ENCODE measurements at places on chromosomes 7 and 10.

DNA sequence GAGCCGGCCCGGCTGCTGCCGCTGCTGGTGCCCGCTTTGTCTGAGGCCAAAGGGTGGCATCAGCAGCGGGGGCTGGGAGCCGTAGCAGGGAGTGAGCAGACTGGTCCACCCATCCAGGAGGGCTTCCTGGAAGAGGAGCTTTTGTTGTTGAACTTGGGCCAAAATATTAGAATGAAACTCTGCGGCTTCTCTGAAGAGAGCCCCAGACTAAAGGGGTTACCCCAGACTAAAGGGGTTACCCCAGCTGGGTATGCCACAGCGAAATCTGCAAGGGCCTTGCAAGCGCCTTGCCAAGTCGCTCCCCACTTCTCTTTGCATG lies 154.7 kb upstream of the ZMIZ1 start:
- no peak for DNase-seq

DNA sequence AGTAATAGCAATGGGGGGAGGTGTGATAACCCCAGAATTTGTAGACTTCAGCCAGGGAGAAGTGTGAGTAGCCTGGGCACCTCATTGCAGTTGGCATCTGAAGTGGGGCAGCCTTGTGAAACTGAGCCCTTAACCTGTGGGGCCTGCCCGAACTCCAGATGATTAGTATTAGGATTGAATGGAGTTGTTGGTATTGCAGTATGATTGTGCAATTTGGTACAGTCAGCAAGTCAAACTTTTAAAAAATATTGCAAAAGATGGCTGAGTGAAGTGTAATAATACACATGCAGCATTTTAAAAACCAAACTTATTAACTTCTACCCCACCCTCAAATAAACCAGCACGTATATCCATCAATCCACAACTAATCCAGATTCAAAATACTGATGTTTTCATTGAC lies 9.3 kb downstream of the RBM33 start:
- no peak for DNase-seq

DNA sequence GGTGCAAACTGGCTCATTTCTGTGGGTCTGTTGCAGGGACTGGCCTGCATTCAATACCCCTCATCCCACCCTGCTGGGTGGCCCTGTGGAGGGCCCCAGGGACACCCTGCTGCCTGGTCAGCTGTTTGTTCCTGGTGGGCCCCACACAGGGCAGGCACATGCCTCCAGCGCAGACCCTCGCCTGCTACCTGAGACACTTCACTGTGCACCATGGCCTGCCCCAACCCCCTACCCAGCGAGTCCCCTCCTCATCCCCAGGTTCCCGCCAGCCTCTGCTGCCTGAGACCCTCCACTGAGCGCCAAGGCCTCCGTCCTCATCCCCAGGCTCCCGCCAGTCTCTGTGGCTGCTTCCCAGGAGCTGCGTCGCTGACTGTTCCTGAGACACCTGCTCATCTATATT lies 16.8 kb downstream of the GPR146 start:
- no peak for DNase-seq

DNA sequence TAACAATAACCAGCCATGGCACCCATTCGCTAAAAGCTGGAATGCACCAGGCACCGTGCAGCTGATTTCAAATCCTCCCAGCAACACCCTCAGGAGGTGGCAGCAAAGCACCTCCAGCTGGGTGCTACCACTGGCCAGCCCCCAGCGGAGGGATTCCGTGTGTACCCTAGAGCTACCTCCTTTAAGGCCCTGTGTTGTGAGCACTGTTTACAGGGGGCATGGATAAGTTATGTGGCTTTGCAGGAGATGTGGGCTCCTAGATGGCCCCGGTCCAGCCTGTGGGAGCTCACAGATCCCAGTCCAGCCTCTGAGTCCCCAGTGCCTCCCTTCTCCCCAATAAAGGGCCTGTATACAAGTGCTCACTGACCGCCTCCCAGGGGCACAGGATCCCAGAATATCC lies 27.1 kb downstream of the TNRC18 start:
- peak; percentile 24 for DNase-seq

GRCh38 chr7:150340024-150340749 lies 1.2 kb downstream of the RARRES2 start:
- no peak for DNase-seq

GRCh38 chr10:7184660-7185366 lies 226.0 kb downstream of the SFMBT2 start:
- DNase-seq, result no peak

DNA sequence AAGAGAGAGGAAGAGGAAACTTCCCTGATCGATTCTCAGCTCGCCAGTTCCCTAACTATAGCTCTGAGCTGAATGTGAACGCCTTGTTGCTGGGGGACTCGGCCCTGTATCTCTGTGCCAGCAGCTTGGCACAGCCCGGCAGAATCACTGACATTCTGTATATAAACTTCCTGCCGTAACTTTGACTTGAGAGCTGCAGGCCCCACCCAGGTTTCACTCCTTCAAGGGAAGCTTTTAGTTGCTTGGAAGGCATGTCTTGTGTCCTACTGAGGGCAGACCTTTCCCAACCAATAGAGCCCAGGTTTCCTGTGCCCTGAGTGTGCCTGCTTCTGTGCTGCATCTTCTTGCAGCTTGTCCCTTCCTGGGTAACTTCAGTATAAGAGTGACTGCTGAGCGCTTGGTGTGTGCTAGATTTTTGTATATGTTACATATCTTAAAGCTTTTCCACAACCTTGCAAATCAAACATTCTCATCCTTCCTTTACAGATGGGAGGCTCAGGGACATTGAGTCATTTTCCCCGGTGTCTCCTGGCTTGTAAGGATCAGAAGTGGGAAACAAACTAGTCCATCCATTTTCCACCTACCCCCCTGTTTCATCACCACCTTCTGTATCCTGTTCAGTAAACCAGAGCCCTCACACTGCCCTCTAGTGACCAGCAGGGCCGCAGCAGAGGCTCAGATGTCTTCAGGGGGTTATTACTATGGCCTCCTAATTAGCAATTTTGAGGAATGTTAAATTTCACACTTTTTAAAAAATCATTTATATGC lies 225.2 kb upstream of the PRSS58 start:
- DNase-seq, result no peak

- no peak for DNase-seq
Measured at GRCh38 chr10:90378524-90379076, 479.2 kb downstream of the HTR7 start.

- no peak for DNase-seq
Measured at GRCh38 chr7:149866779-149867447, 6.9 kb upstream of the ATP6V0E2 start.

GRCh38 chr7:112898432-112899290 lies 108.5 kb upstream of the TMEM168 start:
- DNase-seq, result no peak

- no peak for DNase-seq
Measured at GRCh38 chr7:96658022-96658412, 51.6 kb downstream of the SEM1 start.

GRCh38 chr7:24916463-24917040 lies 63.4 kb downstream of the OSBPL3 start:
- DNase-seq, result no peak

- no peak for DNase-seq
Measured at GRCh38 chr7:128000854-128001265, 30.4 kb downstream of the LRRC4 start.

DNA sequence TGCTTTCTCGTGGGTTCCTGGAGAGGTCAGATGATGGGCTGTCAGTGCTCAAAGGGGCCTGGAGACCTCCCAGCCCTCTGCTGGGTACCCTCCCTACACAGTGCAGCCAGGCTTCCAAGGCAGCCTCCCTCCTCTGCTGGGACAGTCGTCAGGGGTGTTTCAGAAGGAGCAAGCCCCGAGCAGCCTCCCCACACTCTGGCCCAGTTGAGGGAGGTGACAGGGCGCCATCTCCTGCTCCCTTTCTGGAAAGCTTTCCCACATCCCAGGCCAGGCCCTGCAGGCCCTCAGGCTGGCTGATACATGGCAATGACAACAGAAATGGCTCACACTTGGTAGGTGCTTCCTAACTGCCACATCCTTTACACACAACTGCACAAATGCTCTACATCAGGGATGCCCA lies 32.1 kb downstream of the KCNMA1 start:
- DNase-seq, result no peak

- DNase-seq, result no peak
Measured at GRCh38 chr10:123507298-123507697, 158.9 kb upstream of the GPR26 start.

GRCh38 chr7:149860821-149861727 lies 12.7 kb upstream of the ATP6V0E2 start:
- no peak for DNase-seq

GRCh38 chr10:106935978-106936451 lies 228.5 kb downstream of the SORCS1 start:
- DNase-seq, result no peak

GRCh38 chr7:25622695-25623094 lies 394.4 kb upstream of the NPVF start:
- no peak for DNase-seq

GRCh38 chr10:105041956-105042355 lies 400.9 kb downstream of the SORCS3 start:
- no peak for DNase-seq

GRCh38 chr10:113000442-113000841 lies 50.4 kb downstream of the TCF7L2 start:
- no peak for DNase-seq

- no peak for DNase-seq
Measured at GRCh38 chr7:17988141-17988540, 39.5 kb downstream of the PRPS1L1 start.

- DNase-seq, result no peak
Measured at GRCh38 chr10:50620899-50621298, 2.9 kb downstream of the SGMS1 start.

DNA sequence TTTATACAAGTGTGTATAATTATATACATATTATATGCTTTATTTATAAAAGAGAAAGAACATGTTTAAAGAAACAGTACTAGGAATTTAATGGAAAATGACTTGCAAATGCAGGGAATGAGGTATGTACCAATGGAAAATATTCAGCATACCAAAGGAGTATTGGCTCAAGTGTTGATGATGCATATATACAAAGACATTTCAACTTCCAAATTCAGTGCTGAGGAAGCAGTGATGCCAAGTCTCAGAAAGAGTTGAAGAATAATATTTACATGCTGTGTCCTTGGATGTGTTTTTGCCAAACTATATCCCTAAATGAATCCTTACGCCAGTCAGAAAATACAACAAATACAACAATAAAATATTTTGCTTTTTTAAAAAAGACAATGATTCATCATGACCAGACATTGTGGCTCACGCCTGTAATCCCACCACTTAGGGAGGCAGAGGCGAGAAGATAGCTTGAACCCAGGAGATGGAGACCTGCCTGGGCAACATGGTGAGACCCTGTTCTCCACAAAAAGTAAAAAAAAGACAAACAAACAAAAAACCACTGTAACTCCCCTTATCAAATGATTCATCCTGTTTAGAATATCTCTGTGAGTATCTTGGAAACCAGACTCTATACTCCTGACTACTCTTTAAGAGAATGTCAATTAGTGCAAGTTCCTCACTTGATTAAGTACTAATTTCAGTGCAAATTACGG lies 157.2 kb downstream of the CHRM2 start:
- no peak for DNase-seq

DNA sequence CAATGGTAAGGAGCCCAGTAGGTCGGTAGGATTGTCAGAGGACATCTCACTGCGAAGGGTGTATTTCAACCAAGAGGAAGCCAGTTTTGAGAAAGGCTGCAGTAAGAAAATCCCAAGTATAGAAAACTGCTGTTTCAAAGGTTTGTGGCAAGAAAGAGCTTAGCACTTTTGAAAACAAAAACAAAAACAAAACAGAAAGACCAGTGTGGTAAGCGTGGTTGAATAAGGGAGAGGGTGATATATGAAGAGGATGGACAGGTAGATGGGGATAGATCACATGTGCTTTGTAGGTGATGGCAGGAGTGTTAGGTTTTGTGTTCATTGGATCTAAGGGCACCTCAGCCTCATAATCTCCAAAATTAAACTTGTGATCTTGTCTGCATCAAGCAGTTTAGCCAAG lies 141.6 kb upstream of the WNT16 start:
- no peak for DNase-seq

DNA sequence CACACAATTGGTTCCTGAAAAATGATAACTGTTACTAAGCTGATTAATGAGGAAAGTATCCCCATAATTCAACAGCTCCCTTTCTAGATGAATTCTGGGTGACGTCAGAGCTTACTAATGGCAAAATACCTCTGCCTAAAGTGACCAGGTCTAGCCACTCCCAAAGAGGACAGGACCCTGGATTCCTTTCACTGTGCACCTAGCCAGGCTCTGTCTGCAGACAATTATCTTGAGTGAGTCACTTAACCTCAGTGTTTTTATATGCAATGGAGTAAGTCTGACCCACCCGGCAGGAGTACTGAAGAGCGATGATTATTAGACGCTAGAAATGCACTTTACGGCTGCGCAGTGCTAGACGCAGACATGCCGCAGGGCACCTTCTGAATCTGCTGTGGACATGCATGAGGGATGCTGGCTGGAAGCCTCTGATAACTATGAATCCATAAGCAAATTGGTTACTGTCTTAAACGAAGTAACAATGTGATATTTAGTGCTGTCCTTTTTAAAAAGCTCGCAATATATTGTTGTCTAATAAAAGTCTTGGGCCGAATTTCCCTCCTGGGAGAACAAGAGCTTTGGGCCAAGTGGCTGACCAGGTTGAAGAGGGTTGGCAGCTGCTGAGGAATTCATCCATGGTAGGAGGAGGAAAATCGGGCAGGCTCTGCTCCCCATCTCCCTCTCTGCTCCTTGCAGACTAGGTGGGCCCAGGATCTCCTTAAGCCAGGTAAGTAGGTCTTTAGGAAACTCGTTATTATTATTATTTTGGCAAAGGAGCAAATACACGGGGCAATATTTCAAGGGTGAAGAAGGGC lies 4.6 kb upstream of the INPP5A start:
- DNase-seq, result no peak

DNA sequence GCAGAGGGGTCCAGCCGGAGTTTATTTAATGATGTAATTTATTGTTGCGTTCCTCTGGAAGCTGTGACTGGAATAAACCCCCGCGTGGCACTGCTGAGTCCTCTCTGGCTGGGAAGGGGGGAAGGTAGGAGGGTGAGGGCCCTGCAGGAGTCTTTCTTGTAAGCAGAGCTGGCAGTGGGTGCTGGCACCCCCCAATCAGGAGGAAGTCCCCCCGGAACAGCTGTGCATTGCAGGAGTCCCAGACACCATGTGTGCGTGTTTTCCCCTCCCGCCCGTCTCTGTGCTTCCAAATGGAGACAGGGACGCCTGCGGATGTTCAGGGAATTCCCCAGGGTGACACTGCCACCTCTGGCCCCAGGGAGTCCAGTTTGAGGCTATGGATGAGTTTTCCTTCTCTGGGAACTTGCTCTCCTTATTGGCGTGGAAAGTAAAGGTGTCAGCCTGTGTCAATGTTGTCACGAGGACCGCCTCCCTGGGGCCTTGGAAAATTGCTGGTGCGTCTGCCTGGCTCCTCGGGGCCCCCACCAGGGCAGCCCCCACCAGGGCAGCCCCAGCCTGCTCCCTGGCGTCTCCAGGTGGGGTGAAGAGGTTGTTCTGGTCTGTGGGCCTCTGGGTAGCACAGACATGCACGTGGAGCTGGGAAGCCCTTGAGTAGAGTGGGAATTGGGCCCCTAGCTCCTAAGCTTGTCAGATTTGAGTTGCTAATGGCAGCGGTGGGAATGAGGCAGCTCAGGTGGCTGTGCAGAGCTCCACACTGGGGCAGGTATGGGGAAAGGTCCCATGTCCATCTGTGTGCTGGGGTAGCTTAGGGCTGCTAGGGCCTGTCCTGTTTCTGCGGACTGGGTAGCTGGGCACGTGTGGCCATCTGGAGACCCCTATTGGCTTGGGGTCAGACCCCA lies 2.7 kb downstream of the FZD9 start:
- DNase-seq, result no peak

Data from activated CD8-positive, alpha-beta memory T cell treated with anti-CD3 and anti-CD28 coated beads for 4 hours (primary cell).